ENCODE measurements at places on chromosomes 12 and 14. TPM values are rescaled to one million over a fixed set of nuclear protein-coding genes. Genes with fewer than 3 reads are reported as not detected.

The GPR65 gene
- 0.09 TPM for polyA plus RNA-seq

The INSM2 gene
- polyA plus RNA-seq: not detected

The LRP10 gene
- 308 TPM for polyA plus RNA-seq

The HOXC10 gene
- 13.9 TPM for polyA plus RNA-seq

The RD3L gene
- not detected for polyA plus RNA-seq

The RASAL1 gene
- not detected for polyA plus RNA-seq

The CELA1 gene
- not detected for polyA plus RNA-seq

The ETFBKMT gene
- 0.94 TPM for polyA plus RNA-seq

The POU6F1 gene
- polyA plus RNA-seq: 4.7 TPM

DNA sequence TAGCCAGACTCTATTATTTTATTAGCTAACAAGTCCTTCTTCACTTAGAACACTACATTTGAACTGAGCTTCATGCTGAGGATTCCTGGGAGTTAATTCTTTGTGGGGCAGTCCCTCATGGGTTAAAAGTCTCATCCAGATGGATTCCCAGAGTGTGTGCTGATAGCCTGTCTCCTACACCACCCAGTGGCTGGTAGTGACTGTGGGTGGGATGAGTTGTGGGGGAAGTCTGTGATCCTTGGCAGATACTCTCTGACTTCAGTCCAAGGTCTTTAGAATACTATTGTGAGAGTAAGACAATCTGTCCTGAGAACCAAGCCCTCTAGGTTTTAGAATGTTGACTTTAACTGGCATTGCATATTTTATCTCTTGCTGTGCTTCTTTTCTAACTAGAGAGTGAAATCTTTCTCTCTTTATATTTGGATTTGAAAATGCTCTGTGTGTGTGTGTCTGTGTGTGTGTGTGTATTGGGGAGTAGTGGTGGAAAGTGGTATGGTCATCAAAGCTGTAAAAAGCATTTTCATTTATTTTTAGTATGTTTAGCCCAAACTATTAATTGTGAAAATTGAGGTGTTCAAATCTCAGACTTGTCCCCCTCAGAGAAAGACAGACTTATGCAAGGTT, 37.3 kb downstream of the AKAP6 start:
- no peak for DNase-seq

DNA sequence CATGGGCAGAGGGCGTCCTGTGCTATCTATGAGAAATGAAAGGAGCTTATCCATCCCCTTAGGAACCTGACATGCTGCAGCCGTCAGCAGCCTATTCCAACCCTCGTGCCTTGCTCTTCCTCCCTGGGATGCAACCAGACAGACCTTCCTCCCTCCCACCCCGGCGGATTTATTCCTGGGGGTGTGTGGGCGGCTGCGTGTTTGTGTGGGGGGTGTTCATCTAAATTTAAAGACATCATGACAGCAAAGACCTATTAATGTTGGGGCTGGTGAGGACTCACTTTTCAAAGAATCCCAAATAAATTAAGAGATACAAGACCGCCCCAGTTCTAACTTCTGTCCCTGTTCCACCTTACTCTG, 52.0 kb downstream of the WSCD2 start:
- DNase-seq: no peak

- DNase-seq: no peak
Measured at GRCh38 chr14:96303981-96304380, 48.0 kb downstream of the BDKRB1 start.

- DNase-seq: no peak
Measured at GRCh38 chr14:104784218-104784568, 11.4 kb downstream of the AKT1 start.

- no peak for DNase-seq
Measured at GRCh38 chr14:21169573-21169972, 13.7 kb upstream of the OR5AU1 start.

DNA sequence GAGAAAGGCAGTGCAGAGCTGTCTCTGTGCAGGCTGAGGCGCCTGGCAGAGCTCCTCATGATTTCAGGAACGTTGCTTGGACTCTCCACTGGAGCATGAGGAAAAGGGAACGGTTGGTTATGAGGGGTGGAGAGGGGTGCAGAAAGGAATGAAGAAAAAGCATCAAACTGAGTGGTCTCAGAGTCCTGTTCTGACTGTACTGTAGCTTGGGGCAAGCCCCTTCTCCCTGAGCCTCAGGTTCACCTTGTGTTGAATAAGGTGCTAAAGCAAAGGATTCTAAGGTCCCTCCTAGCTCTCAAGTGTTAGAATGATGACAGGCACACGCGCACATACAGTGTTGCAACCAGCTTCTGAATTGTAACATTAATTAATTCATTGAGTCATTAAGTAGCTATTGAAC, 125.2 kb upstream of the PARP11 start:
- no peak for DNase-seq

GRCh38 chr14:70047598-70048312, 141.0 kb downstream of the SLC8A3 start:
- no peak for DNase-seq

DNA sequence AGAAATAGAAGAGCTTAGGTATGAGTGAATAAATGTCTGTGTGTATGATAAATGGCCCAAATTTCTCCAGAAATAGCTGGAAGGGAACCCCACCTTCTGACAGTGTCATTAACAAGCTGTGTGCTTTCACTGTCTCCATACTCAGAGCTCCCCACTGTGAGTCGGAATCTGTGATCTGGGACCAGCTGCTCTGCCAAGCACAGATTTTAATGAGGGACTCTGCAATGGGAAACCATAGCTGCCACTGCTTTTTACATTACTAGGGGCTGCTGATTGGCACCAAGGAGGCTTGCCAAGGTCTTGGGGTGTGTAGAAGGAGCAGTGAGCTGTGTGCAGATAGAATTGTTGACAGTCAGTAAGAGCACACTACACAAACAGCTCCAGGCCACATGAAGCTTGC, 244.2 kb upstream of the CCDC196 start:
- no peak for DNase-seq

DNA sequence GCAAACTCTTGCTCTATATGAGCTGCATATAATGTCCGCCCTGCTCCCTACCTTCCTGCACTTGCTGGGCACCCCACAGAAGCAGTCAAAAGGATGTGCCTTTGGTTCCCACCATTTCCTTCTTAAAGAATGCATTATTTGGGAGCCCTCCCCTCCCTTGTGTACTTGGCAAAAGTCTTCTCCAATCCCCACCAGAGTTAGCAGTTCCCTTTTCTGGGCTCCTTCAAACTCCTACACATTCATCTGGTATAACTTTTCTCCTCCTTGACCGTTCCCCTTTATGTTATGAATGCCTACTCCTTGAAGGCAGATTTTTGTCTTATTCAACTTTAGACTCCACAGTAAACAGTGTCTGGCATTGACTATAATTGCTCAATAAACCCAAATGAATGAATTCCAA, 27.8 kb downstream of the AREL1 start:
- no peak for DNase-seq

GRCh38 chr12:79997096-79997791, 62.3 kb upstream of the PPP1R12A start:
- no peak for DNase-seq

GRCh38 chr12:67780580-67781084, 132.1 kb downstream of the DYRK2 start:
- DNase-seq: no peak

DNA sequence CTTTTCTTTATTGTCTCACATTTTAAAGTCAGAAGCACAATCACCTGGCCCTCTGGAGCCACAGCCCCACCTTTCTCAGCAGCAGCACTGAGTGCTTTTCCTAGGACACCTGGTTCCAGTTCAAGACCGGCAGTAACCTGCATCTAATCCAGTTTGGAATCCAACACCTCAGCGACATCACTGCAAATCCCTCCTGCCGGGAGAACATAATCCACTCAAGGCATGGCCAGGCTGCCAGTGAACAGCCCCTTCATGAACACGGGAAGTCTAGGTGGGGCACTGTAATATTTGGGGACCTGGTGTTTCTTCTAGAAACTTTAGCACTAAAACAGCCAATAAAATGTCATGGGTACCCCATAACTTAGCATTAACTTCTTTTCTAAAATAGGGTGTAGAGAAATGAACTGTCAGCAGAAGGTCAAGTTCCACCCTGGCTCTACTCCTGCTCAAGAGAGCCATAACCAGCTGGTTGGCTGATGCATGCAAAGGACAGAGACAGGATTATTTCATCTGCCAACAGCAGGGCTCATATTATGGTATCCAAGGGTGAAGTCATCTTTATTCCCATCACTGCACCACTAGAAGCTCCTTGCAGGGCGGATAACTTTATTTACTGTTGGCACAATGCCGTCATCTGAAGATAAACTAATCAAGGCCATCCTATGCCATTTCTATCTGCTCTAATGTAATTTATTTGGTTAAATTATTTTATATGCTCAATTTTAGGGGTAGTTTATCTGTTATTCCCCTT, 76.7 kb downstream of the TTC7B start:
- no peak for DNase-seq

- no peak for DNase-seq
Measured at GRCh38 chr12:32402946-32403345, 3.6 kb downstream of the FGD4 start.

DNA sequence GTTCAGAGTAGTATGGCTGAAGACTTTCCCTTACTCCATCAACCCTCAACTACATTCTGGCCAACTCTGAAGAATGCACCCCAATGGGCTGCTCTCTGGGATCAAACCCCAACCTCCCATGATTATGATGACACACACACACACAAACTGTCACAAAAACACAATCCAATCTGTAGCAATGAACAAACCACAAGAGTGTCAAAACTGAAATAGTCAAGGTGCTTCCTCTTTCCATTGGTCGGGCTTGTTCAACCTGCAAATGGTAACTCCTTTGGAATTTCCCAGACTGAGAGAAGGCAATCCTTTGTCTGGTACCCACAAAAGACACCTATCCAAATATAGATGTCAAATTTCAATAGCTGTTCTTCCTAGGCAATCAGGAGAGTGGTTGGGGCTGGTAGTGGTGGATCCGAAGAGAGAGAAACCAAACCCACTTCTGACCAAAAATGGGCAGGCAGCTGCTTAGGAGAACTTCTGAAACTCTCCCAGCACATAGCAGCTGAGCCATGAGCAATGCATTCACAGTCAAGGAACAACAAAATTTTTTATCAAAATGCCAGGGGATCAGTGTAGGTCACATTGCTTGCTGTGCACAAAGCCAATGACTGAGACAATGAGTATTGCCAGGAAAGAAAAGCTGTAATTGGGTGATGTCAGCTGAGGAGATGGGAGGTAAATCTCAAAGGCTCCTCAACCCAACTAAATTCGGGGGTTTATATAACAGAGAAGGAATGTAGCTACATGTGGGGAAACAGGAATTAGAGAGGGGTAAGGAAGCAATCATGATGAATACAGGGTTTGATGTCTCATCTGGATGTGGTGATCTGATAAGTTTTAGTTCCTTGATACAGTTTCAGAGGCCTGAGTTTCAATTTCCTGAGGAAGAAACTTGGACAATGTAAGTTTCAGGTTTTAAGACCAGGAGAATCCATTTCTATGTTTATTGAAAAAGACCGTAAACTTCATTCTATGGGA, 191.4 kb downstream of the KITLG start:
- DNase-seq: no peak

DNA sequence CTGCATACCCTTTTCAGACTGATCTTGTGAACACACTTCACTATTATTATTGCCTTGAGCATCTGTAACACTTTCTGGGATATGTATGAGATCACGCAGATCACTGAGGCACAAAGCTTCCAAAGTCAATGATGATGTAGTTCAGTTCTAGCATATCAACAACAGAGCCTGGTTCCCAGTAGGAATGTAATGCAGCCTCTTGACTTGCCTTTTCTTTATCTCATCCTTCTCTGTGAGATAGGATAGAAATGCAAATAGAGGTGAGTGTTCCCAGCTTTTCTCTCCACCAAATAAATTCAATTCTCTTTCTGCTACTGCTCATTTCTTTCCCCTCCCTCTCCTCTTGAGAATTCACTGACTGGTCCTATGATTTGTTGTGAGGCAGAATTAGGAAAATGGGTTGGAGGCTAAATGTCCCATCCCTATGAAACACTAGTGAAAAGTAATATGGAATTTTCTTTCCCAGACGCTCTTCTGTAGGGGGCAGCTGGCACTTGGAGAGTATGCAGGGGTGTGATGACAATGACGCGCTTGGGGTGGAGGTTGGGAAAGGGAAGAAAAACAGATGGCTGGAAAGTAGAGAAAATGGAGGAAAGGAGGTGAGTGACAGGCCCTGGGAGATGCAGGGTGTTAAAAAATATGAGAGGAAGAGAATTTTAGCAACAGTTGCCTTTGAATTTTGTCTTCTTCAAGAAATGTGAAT, 96.0 kb upstream of the TMTC1 start:
- DNase-seq: no peak

DNA sequence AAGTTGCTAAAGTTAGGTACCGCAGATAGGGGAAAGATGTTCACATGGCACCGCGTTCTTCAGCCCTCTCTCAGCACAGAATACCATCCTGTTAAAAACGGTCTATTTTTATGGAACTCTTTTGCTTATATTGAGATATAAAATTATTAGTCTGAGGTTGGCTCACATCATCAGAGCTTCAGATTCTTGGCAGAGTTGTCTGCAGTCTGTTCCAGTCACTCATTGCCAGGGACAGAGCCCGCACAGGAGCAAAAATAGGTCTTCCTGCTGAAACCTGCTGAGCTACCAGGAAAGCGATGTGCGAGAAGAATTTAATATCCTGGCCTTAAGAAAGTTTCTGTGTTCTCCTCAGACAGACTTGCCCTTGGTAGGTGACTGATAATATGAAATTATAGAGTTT, 249.8 kb downstream of the VRK1 start:
- DNase-seq: no peak

- DNase-seq: no peak
Measured at GRCh38 chr14:25050269-25051150, 563 bp upstream of the STXBP6 start.

GRCh38 chr14:103209054-103209453, 85.8 kb downstream of the TNFAIP2 start:
- no peak for DNase-seq

- DNase-seq: no peak
Measured at GRCh38 chr12:6533653-6533922, 729 bp upstream of the GAPDH start.

GRCh38 chr14:37411079-37411735, 183.8 kb downstream of the FOXA1 start:
- no peak for DNase-seq

GRCh38 chr14:55731311-55731872, 151.4 kb downstream of the KTN1 start:
- no peak for DNase-seq

GRCh38 chr12:115763982-115764621, 513.4 kb downstream of the MED13L start:
- DNase-seq: no peak

- no peak for DNase-seq
Measured at GRCh38 chr12:123129621-123130020, 21.3 kb downstream of the PITPNM2 start.

- DNase-seq: no peak
Measured at GRCh38 chr14:27049701-27050100, 451.9 kb upstream of the NOVA1 start.

GRCh38 chr14:62759796-62760195, 285.5 kb downstream of the KCNH5 start:
- no peak for DNase-seq

- DNase-seq: no peak
Measured at GRCh38 chr12:75923964-75924666, 107.5 kb downstream of the PHLDA1 start.

GRCh38 chr14:69657950-69658355, 46.6 kb downstream of the SUSD6 start:
- DNase-seq: no peak

GRCh38 chr14:44961151-44961553, 595 bp downstream of the KLHL28 start:
- DNase-seq: no peak

Data from BJ (cell line).